T-helper 1 cell (primary cell): ENCODE measurements at places on chromosomes 3 and 15.
A peak's percentile ranks its signal among the peaks of the same experiment; 100 is the strongest.

- DNase-seq, result no peak
These were observed 25.8 kb upstream of the ST3GAL6 start for GRCh38 chr3:98737301-98737700.

DNA sequence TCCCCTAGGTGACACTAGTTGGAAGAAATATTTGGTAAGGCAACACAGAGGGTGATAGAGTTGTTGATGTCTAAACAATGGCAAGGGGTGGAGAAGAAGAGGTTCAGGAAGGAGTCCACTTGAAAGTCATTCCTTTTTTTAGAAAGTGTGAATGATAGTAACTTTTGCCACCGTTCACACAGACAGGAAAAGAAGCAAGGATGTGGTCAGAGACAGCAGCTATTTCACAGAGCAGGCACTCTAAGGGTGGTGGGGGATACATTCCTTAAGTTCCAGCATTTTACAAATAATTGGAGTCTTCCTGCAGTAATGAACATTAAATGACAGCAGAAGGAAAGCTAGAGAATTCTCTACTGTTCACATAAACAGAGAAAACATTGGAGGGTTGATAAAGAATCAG is 75.4 kb upstream of the ZNF385D start:
- DNase-seq, result no peak

- no peak for DNase-seq
These were observed 377.4 kb upstream of the RGMA start for GRCh38 chr15:93466380-93466779.

GRCh38 chr15:101152914-101153313 is 98.9 kb downstream of the CHSY1 start:
- DNase-seq, result no peak

- DNase-seq, result no peak
These were observed 66.6 kb downstream of the SLC12A8 start for GRCh38 chr3:125145751-125146475.

DNA sequence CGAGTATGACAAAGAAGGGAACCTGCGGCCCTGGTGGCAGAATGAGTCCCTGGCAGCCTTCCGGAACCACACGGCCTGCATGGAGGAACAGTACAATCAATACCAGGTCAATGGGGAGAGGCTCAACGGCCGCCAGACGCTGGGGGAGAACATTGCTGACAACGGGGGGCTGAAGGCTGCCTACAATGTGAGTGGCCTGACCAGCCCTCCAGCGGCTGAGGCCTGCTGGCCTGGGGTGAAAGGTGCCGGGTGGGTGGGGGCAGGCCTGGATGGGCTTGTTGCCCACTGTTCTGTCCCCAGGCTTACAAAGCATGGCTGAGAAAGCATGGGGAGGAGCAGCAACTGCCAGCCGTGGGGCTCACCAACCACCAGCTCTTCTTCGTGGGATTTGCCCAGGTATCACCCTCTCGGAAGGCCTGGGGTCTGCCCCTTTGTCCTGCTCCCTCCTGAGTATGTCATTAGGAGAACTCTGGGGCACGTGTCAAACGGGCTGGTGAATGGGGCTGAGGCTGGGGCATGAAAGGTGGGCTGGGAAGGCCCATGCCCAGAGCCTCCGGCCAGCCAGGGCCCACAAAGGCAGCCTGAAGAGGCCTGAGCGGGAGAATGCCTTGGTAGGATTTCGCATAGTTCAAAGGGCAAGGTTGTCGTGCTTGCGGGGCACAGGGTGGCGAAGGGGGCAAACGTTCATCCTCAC is 7.8 kb upstream of the PSMD2 start:
- DNase-seq, result no peak

GRCh38 chr15:61871926-61872522 is 188.2 kb downstream of the VPS13C start:
- no peak for DNase-seq

DNA sequence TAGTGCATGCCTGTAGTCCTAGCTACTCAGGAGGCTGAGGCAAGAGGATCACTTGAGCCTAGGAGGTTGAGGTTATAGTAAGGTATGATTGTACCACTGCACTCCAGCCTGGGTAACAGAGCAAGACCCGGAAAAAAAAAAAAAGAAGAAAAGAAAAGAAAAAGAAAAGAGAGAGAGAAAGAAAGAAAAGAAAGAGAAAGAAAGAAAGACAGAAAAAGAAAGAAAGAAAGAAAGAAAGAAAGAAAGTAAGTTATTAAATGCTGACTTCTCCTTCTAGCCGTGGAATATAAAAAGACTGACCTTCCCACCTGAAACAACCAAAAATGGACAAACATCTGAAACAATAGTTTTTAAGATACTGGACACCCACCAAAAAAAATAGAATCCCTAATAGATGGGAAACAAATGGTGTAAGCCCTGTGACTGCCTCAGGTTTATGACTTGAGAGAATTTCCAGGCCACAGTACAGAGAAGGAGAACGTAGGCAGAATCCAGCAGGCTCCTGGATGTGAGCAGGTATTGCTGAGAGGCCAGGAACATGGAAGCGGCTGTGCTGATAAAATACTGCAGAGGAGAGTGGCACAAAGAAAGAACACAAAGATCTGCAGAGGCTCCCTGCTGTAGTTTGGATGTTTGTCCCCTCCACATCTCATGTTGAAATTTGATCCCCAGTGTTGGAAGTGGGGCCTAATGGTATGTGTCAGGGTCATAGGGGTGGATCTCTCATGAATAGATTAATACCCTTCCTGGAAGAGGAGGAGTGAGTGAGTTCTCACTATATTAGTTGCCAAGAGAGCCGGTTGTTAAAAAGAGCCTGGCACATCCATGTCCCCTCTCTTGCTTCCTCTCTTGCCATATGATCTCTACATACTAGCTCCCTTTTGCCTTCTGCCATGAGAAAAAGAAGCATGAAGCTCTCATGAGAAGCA is 41.8 kb upstream of the PRSS50 start:
- DNase-seq, result no peak

DNA sequence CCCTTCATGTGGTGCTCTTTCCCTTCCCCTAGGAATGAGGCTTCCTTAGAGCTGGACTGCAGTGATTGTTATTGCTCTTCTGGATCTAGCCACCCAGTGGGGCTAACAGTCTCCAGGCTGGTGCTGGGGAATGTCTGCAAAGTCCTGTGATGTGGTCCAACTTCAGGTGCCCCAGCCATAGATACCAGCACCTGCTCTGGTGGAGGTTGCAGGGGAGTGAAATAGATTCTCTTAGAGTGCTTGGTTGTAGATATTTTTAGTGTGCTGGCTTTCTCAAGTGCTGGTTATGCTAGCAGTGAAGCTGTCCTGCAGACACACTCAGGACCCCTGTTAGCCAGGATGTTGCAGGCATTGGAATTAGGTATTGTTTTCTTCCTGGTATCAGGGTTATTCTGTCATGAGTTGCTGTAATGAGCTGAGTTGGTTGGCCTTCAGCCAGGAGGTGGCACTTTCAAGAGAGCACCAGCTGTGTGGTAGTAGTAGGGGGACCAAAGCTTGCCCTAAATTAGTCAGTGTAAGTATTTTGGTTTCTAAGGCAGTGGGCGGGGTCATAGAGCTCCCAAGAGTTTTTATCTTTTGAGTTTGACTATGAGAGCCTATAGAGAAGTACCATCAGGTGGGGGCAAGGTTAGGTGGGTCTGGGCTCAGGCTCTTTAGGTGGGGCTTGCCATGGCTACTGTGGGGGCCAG is 317.5 kb upstream of the SGO1 start:
- no peak for DNase-seq

DNA sequence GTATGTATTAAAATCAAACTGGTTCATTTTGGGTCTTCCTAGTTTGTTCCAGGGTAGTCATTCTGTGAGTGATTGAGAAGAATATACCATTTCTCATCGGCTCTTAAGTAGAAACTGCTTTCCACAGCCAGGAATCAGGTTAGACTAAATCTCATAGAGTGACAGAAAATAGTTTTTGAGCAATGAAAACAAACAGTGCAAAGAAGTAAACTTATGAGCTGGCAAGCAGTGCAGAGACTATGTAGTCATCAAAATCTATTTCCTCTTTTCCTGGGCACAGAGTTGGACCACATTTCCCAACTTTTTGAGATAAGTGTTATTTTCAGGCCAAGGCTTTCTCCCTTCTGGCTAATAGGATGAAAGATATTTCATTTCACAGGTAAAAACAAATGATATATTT is 66.5 kb downstream of the UBE3A start:
- no peak for DNase-seq

GRCh38 chr15:57172925-57173324 is 203.4 kb upstream of the CGNL1 start:
- no peak for DNase-seq

GRCh38 chr3:53039376-53039752 is 6.5 kb downstream of the SFMBT1 start:
- DNase-seq, result no peak

GRCh38 chr15:88623061-88623460 is 1.9 kb downstream of the AEN start:
- DNase-seq, result no peak

- no peak for DNase-seq
These were observed 5.8 kb downstream of the CALML4 start for GRCh38 chr15:68199340-68199739.

DNA sequence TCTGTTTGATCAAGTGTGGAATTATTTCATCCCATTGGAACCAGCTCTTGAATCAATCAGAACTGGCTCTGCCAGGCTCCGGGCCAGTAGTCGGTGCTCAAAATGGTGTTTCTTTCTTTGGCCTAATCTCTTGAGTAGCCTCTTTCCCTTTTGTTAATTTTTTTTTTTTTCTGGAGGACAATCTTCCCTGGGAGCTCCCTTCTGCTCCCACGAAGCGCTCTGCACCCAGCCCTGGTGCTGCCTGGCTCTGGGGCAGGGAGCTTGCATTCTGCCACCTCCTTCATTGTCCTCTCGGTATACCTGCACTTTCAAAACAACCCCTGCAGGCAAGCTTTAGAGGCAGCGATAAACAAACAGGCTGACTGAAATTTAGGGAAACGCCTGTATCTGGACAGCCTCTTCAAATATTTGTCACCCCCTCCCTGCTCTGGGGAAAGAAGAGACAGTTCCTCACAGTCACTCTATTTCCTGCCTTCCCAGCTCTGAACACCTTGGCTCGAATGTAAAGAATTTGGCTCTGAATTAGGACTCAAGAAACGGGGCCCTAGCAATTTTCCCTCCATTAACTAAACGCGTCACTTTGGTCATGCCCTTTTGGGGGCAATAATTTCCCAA is 1.1 kb upstream of the THSD4 start:
- DNase-seq, result no peak

DNA sequence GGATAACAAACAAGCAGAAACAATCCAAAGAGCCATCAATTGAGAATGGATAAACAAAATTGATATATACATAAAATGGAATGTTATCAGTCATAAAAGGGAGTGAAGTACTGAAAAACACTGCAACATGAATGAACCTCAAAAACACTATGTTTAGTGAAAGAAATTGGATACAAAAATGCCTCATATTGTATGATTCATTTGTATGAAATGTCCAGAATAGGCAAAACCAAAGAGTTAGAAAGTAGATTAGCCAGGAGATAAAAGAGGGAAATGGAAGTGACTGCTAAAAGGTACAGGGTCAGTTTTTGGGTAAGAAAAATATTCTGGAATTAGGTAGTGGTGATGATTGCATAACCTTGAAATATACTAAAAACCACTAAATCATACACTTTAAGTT is 9.8 kb upstream of the SLC25A36 start:
- DNase-seq, result no peak

DNA sequence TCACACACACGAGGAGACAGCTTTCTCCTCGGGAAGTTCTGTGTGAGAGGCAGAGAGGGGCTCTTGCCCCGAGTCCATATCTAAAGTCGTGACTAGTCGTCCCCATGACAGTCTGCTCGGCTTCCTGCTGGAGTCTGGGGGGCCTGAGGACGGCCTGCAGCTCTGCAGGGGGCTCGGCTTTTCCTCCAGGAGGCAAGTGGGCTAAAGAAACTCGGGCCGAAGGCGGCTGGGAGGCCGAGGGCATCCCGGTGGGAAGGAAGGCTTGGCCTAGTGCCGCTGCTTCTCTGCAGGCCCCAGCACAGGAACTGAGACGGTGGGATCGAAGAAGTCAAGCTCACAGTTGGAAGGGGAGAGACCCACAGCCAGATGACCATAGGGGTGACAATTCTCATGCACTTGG is 25.4 kb upstream of the PIGZ start:
- no peak for DNase-seq

DNA sequence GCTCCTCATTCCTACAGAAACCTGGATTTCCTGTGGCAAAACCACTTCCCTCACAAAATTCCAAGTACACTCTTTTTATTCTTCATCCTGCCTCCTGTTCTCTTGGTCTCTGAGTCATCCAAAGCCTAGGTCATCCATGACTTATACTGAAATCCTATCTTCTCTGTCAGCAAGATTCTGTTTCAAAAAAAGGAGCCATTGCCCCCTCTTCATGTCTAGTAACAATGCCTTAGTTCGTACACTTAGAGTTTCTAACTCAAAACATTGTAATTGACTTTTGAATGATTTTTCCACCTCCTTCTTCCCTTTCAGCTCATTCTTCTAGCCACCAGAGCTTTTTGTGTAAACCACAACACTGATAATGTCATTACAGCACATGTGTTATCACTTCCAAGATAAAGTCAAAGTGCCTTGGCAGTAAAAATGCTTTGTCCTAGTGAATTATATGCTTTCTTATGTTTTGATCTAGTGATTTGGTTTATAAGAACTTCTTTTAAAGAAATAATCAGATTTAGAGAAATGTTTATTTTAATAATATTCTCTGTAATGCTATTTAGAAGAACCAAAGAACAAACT is 256.5 kb upstream of the NECTIN3 start:
- no peak for DNase-seq

DNA sequence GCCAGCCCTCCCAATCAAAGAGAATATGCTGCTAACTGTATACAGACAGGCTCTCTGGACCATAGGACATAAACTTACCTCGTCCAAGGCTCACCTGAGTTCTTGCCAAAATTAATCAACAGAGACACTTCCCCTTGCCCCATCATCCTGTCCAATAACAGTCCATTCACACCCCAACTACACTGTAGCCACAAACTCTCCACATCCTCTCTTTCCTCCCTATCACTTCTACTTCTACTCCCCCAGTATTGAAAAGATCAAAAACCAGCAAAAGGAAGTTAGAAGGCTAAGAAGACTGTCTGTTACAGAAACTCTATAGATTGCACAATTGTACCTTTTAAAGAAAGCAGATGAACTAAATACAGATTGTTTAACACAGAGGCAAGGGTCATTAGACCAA is 133.5 kb upstream of the STT3B start:
- DNase-seq, result peak; percentile 63

GRCh38 chr15:85097250-85097649 is 115.6 kb downstream of the PDE8A start:
- no peak for DNase-seq

- DNase-seq, result no peak
These were observed 603.7 kb upstream of the ALCAM start for GRCh38 chr3:104763007-104763406.

- DNase-seq, result no peak
These were observed 36.9 kb downstream of the GPR171 start for GRCh38 chr3:151166161-151166560.

GRCh38 chr3:41502023-41502422 is 302.7 kb downstream of the CTNNB1 start:
- DNase-seq, result no peak
